ENCODE measurements at places on chromosomes 4 and X.

DNA sequence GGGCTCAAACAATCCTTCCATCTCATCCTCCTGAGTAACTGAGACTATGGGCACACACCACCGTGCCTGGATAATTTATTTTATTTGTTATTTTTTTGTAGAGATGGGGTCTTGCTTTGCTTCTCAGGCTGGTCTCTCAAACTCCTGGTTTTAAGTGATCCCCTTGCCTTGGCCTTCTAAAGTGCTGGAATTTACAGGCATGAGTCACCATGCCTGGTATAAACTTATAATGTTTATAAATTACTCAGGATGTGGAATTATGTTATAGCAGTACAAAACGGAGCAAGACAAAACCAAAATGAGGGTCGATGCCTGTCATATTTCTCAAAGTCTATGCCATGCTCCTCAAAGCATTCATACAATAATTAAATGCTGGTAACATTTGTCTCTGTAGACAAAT, 29.8 kb upstream of the TEX13C start:
- DNase-seq = no peak

DNA sequence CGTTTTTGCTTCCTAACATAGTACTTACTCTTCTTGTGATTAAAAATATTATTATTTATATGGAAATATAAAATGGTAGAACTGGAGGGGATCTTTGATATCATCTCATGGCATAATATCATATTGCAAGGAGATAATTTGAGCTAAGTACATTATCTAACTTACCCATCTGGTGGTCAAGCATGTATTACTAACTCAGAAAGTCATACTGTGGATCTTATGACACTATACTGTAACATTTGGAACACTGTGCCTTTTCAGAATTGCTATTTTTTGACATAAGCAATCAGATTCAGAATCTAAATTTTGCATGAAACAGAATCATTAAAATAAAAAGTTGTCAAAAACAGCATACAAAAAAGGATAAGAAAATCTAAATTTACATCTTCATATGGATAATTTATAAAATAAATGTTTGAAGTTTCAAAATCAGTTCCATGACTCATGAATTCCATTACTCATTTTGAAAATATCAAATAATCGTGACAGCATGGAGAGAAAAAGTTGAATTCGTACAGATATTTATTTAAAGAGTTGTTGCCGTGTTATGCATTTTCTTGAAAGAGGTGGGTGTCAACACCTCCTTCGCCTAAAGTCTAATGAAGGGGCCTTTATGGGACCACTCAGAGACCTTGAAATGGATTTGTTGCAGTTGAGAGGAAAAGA, 928.1 kb downstream of the PDHA2 start:
- DNase-seq = no peak

GRCh38 chrX:100341142-100341510, 68.9 kb downstream of the PCDH19 start:
- no peak for DNase-seq

GRCh38 chr4:111434586-111434985, 710.7 kb upstream of the FAM241A start:
- no peak for DNase-seq

GRCh38 chr4:121794505-121795188, 6.5 kb upstream of the EXOSC9 start:
- no peak for DNase-seq

GRCh38 chr4:143742834-143743233, 42.4 kb upstream of the FREM3 start:
- no peak for DNase-seq

DNA sequence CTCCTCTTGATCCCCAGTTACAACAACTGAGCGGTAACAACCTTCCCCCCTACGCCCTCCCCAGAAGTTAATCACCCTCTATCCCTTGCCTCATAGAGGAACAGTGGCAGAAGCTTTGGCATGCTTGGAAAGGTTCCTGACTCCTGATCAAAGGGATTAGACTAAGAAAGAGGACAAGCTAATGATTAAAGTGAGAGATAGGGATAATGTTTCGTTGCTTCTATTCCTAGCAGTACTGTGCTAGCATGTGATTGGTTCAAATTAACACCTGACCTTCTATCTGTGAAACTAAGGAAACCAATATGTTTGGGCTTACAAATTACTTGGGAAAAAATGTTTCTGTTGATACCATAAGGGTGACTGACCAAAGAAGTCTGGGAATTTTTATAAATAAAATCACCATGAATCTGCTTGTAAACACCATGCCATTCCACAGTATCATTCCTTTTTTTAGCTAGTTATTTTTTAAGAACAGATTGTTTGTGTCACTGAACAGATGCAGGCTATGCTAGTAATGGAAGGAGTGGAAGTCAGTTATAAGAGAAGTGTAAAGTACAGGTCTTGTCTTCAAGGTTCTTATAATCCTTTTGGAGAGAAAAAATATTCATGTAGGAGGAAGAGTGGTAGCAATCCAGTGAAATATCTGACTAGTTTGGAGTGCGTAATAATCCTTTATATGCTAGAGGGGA, 11.3 kb upstream of the ATP1B4 start:
- DNase-seq = no peak

DNA sequence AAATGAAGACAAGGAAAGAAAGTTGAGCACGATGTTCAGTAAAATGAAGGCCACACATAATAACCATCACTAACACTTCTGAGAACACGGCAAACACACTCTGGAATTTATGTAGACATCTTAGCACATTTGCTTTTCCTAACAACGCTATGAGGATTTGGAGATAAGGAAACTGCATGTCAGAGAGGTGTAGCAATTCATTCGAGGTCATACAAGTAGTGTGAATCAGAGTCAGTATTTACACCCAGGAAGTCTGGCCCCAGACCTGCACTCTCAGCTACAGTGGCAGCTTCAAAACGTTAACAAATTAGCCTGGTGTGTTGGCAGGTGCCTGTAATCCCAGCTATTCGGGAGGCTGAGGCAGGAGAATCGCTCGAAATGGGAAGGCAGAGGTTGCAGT, 253.4 kb downstream of the PDGFC start:
- DNase-seq = no peak

- DNase-seq = no peak
Measured at GRCh38 chr4:137638934-137639333, 106.6 kb upstream of the PCDH18 start.

GRCh38 chr4:47882228-47882627, 32.2 kb downstream of the NFXL1 start:
- no peak for DNase-seq

DNA sequence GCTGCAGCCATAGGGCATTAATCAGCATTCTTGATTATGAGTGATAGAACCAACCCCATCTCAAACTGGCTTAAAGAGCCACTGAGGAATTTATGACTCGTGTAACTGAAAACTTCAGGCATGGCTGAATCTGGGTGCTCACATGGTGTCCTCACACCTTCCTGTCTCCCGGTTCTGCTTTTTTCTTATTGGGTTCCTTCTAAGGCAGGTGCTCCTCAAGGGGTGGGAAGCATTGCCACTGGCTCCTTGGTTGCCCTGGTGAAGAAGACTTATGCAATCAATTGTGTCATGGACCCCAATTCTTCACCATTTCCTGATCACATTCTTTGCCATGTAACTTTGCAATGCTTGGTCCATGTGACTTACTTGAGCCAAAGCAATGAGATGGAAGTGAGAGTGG, 4.3 kb upstream of the ZCCHC4 start:
- DNase-seq = no peak

- no peak for DNase-seq
Measured at GRCh38 chrX:63349307-63349706, 1.8 kb downstream of the SPIN4 start.

DNA sequence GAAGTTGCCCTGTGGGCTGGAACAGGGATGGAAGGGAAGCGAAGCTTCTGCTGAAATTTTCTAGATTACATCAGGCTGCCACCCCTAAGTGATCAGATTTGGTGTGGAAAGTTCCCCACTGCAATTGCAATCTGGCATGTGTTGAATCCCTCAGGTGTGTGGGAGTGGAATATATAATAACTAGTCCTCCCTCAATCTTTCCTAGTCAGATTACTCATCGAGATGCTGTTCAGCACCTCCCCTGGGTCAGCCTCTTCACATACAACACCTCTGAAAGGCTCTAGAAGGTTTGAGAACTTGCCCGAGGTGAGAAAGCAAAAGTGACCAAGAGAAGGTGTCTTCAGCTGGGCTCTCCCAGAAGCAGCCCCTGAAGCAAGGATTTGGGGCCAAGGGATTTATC, 336.8 kb downstream of the BCOR start:
- DNase-seq = no peak

DNA sequence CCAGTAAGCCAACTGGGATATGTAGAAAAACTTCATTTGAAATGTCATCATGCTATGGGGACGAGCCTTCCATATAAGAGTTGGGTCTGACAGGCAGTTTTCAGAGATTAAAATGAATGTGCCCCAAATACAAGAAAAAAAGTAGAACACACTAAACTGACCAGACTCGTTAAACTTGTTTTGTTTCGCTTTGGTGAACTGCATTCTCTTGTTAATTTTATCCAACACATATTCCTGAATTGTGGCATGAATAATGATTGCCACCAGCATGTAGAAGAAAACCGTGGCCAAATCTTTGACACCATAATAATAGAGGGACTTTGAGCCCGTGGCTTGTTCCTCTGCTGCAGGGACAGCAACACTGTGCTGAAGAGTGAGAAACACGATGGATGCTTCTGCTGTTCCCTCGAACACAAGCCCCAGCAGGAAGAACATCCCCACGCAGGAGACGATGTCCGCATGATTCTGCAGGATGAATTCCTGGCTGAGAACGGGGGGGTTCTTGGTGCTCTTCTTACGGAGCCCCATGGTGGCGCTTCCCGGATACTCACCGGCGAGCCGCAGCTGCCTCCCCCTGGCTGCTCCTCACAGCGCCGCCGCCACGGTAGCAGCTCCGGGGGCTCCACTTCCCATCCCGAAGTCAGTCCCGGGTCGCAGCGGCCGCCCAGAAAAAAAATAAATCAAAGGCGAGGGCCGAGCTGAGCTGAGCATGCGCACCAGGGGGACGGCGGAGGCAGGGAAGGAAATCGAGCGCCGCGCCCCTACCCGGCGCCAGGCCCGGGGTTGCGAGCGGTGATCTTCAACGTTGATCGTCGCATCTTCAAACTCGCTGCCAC, at the start of gene TRAM1L1:
Gene TRAM1L1, minus strand, starts transcription at position 711 of the 836 bp plus-strand sequence. Its CDS starts 183 bp downstream, at position 528.
- no peak for DNase-seq

- DNase-seq = no peak
Measured at GRCh38 chr4:55363691-55364351, 17.8 kb downstream of the SRD5A3 start.

- DNase-seq = no peak
Measured at GRCh38 chrX:150456941-150457340, 93.8 kb downstream of the MAMLD1 start.

GRCh38 chrX:19725641-19726040, 161.8 kb downstream of the SH3KBP1 start:
- no peak for DNase-seq

GRCh38 chrX:11412715-11413623, 119.8 kb downstream of the AMELX start:
- no peak for DNase-seq

DNA sequence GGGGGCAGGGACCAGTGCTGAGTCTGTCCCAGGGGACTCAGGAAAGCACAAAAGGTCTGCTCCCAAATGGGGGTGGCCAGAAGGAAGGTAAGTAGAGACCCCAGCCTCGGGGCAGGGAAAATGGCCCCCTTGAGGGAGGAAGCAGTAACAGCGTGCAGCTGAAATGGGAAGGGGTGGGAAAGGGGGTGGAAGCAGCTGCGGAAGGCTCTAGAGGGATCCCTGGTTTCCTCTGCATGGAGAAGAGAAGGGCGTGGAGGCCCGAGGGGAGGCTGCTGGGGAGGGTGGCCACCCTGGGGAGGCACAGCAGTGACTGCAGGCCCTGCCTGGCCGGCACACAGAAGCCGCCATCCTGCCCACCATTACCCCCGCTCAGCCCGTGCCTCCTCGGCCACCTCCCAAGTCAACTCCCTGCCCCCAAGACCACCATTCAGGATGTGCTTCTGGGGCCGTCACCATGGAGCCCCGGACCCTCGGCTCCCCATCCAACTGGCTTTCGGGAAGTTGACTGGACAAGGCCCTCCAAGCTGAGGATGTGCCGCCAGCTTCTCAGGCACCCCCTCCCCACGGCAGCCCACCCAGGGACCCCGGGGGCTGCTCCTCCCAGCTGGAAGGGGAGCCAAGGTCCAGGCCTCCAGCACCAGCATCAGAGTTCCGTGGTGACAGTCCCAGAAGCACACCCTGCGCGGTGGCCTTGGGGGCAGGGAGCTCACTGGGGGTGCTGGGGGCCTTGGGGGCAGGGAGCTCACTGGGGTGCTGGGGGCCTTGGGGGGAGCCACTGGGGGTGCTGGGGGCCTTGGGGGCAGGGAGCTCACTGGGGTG, 23.6 kb downstream of the CFAP99 start:
- DNase-seq = no peak

- no peak for DNase-seq
Measured at GRCh38 chr4:102687373-102687981, 73.3 kb downstream of the MANBA start.

All from activated CD8-positive, alpha-beta memory T cell treated with anti-CD3 and anti-CD28 coated beads for 4 hours (primary cell).